G401 (cell line): ENCODE measurements at places on chromosomes 5 and 9. TPM values are rescaled to one million over a fixed set of nuclear protein-coding genes. Genes with fewer than 3 reads are reported as not detected.

The HTR1A gene
- total RNA-seq = not detected in 2 replicates

The ROR2 gene
- total RNA-seq = 1.4 and 3.2 TPM in 2 replicates

The PCDHA9 gene
- not detected in 2 replicates for total RNA-seq

The GAPT gene
- total RNA-seq = not detected in 2 replicates

The S1PR3 gene
- not detected in 2 replicates for total RNA-seq

The DHFR gene
- total RNA-seq = 108 and 124 TPM in 2 replicates

The TAF11L10 gene
- total RNA-seq = not detected in 2 replicates

The BTNL3 gene
- total RNA-seq = not detected in 2 replicates

The OR13D1 gene
- not detected in 2 replicates for total RNA-seq

The ANKRD34B gene
- total RNA-seq = 0.17 TPM in 1 of 2 replicates, not detected in the other

The SVEP1 gene
- not detected in 2 replicates for total RNA-seq

The SLC34A3 gene
- not detected in 2 replicates for total RNA-seq

The ITK gene
- total RNA-seq = not detected in 2 replicates

The LPAR1 gene
- not detected in 2 replicates for total RNA-seq

The CA9 gene
- total RNA-seq = 0.86 TPM in 1 of 2 replicates, not detected in the other

The LHX3 gene
- total RNA-seq = not detected in 2 replicates

The MLANA gene
- not detected in 2 replicates for total RNA-seq

The NTNG2 gene
- 0.14 and 0.37 TPM in 2 replicates for total RNA-seq

The TRIM14 gene
- 8.9 and 10.2 TPM in 2 replicates for total RNA-seq

The PGM5 gene
- 0.68 and 1.5 TPM in 2 replicates for total RNA-seq

The KIAA0825 gene
- total RNA-seq = 1.8 and 3.3 TPM in 2 replicates

The SLC6A18 gene
- total RNA-seq = not detected in 2 replicates

The PFN3 gene
- total RNA-seq = not detected in 2 replicates

The TRPM3 gene
- total RNA-seq = not detected in 2 replicates

The TNFSF15 gene
- not detected in 2 replicates for total RNA-seq

The DDX4 gene
- not detected in 2 replicates for total RNA-seq

The EIF4E1B gene
- total RNA-seq = not detected in 2 replicates

The HAVCR2 gene
- not detected in 2 replicates for total RNA-seq

The LRRC14B gene
- not detected in 2 replicates for total RNA-seq
